Stimulated activated CD4-positive, alpha-beta T cell treated with anti-CD3 and anti-CD28 coated beads, Interleukin-1b, Interleukin-23, amount 100 ng/mL, for 1 hour (primary cell): ENCODE measurements at places on chromosomes 3 and 15.

DNA sequence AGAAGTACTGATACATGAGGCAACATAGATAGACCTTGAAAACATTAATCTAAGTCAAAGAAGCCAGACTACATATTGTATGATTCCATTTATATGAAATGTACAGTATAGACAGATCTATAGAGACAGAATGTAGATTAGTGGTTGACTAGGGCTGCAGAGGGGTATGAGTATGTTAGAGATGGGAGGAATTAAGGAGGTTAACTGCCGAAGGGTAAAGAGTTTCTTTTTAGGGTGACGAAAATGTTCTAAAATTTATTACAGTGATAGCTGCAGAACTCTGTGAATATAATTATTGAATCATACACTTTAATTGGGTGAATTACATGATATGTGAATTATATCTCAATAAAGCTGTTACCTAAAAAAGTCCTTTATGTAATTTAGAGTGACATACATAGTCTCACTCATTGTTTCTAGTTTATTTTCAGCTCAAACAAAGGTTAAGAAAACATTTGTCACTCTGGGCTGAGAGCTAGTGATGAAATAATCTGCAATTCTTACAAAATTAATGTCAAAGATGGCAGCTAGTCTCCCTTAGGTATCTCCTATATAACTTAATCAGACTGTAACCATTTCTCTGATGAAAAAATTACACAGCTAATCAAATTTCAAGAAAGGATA lies 61.4 kb downstream of the DENND4A start:
- no peak for DNase-seq

- DNase-seq, result no peak
These were observed 6.9 kb downstream of the SERPINI2 start for GRCh38 chr3:167466966-167467365.

DNA sequence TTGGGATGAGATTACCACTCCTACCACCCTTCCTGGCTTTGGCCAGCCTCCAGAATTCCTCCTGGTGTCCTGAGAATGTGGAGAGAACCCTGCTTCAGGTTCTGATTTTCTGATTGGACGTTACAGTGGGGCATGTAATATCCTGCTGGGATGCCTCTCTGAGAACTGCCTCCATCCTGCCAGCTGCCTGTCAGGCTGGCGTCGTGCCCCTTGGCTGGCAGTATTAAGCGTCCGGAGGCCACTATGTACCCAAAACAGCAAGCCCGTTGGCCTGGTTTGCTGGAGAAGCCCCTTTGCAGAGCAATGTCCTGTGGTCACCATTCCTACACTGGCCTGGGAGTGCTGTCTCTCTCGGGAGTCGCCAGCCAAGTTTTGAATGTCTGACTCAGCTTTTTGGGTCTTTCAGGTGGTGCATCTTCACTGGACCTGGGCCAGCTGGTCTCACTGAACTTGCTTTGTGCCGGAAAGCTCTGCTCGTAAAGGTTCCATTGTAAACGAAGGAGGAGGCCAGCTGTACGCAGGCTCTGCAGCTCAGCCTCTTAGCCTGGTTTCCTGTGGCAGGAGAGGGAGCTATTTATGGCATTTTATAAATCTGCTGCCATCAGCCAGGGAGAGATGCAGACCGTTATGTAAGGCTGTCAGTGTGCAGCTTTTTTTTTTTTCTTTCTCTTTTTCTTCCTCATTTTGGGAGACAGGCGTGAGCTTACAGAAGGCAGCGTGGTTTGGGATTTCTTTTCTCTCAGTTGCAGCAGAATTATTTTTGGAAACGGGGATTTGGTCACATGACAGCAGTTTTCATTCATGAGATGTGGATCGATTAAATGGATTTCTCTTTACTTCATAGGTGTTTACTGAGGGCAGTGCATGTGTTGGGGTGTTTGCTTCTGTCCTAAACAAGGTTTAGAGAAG lies 19.0 kb upstream of the TRAK1 start:
- no peak for DNase-seq

GRCh38 chr15:101142711-101143110 lies 109.1 kb downstream of the CHSY1 start:
- no peak for DNase-seq

GRCh38 chr3:135190658-135191057 lies 395.6 kb downstream of the EPHB1 start:
- no peak for DNase-seq

- DNase-seq, result no peak
These were observed 46.9 kb upstream of the SPRED1 start for GRCh38 chr15:38205526-38206272.

DNA sequence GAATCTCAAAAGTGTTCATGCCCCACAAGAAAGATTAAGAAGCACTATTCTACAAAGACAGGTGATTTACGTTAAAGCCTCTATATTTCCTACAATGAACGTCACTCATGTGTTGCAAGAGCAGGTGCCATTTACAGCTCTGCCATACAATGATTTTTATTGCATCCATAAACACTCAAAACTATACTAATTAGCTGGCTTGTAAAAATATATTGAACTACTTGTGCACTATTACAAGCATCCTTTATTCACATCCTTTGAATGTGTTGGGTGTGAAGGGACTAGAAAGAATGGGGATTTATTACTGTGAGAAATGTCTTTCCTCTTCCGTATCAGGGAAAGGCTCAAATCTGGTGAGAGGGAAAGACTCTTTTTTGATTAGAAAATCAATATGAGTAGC lies 50.7 kb upstream of the C3orf49 start:
- DNase-seq, result no peak

DNA sequence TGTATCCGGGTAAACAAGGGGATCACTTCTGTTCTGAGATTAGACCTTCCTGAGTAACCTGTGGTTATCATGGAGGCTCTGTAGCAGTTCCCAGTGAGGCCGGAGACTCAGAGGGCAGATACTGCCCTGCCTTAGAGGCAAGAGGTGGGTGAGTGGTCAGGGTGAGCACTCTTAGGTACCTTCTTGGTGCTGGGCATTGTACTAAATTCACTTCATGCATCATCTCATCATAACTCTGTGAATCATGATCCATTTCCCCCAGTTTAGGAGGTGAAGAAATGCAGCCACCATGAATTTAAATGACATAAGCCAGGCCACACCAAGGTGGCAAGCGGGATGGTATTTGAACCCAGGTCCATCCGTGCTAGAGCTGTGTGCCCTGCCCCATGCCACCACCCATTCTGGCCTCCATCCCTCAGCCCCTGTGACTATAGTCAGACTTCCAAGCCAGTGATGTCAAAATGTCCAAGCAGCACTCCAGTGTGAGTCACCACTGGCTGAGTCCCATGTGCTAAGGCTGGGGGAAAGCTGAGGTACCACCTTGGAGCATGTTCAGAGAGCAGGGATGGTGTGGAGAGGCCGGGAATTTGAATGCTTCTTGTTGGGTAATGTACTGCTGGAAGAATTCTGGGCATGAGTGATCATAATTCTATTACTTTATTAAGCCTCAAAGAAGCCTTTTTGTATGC lies 88.8 kb downstream of the EPHB1 start:
- DNase-seq, result no peak

- no peak for DNase-seq
These were observed 1.5 kb upstream of the HEG1 start for GRCh38 chr3:125057186-125057850.

DNA sequence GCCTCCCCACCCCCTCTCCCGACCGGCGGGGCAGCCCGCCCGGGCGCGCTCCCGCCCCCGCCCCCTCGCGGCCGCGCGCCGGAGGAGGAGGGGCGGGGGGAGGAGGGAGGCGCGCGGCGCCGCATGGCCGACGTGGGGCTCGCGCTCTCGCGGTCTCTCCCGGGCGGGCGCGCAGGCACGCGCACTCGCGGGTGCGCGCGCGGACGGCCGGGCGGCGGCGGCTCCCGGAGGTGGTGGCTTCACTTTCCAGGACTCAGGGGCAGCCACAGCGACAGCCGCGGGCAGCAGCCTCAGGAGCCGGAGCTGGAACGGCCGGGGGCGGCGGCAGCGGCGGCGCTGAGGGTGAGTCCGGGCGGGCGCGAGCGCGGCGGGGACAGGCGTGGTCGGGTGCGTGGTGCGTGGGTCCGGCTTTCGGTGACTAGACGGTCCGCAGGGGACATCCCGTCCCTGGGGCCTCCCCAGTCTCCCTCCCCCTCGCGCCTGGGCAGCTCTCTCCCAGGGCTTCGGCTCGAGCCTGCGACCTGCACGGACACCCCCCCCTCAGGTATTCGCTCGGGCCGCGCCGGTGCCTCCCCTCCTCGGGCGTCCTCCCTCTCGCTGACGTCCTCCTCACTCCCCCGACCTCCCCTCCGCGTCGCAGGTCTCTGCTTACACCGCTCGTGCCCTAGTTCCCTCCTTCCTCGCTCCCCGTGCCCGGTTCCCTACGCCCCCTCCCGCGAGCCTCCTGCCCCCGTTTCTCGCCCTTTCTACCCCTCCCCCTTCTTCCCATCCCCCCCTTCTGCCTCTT lies at the start of gene UBE2E2:
Gene UBE2E2, plus strand, starts transcription at position 407 of the 787 bp plus-strand sequence.
- peak; percentile 27 for DNase-seq

DNA sequence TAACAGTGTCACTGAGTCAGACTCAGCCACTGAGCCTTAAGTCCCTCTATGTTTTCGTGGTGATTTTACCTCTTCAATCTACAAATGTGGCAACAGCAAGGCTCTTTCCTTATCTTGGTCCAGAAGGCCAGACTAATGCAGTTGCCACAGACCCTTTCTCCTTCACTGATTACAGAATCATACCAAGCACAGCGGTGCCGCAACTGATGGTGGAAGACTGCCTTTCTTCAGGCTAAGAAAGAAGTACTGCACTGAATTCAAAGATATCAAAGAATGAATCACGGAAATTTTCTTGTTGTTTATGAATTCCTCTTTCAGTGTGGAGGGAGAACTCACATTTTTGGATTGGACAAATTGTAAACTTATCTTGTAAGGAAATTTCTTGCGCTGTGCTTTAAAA lies 18.6 kb downstream of the DCP1A start:
- DNase-seq, result no peak

DNA sequence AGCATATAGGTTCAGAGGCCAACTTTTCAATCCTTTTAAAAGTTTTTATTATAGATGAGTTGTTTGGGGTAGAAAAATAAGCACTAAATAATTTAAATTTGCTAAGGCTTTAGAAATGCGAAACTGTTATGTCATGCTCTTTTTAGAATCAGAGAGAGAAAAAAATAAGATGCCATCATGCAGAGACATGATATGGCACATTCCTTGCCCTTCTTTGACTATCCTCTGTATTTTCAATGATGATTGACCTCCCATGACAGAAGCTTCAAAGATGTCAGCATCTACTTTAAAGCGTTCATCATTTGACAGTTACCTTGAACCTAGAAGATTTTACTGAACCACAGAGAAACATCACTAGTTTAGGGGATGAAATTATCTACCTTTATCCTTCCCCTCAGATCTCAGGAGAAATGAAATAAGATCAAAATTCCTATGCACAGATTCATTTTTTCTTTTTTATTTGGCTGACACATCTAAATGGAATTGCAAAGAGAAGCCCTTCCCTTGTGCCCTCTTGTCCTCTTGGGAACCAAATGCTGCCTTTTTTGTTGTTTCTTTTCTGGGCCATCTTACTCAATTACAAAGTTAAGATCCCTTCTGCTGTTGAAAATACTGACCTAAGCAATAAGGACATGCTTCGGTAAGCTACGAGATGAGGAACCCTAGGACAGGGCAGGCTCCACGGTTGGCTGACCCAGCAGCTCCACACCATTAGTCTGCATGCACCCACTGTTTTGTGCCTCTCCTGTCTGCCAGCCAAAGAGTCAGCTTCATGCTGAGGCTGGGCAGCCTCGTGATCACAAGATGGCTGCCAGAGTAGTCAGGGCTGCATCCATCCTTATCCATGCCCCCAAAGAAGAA lies 289.7 kb upstream of the TPM1 start:
- no peak for DNase-seq

DNA sequence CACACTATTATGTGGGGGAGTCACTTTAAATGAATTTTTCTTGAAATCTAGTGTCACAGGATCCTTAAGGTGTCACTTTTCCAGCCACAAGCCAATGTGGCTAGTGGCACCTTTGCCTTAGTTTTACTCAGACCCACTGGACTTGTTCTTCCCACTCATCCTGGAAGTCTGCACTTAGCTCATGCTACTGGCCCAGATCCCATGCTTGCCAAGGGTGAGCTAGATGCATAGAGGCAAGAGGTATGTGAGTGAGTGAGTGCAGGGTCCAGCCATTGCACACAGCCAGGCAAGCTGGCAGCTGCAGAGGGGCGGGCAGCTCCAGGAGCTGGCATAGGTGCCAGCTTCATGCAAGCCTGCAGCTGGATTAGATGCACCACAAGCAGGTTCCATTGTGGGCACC lies 81.0 kb downstream of the CGGBP1 start:
- DNase-seq, result no peak

- no peak for DNase-seq
These were observed 162.8 kb downstream of the ARRDC4 start for GRCh38 chr15:98123297-98123696.

- no peak for DNase-seq
These were observed 63.6 kb downstream of the MINAR1 start for GRCh38 chr15:79495775-79496174.

- DNase-seq, result no peak
These were observed 274.9 kb upstream of the SEMA6D start for GRCh38 chr15:47442371-47442770.

DNA sequence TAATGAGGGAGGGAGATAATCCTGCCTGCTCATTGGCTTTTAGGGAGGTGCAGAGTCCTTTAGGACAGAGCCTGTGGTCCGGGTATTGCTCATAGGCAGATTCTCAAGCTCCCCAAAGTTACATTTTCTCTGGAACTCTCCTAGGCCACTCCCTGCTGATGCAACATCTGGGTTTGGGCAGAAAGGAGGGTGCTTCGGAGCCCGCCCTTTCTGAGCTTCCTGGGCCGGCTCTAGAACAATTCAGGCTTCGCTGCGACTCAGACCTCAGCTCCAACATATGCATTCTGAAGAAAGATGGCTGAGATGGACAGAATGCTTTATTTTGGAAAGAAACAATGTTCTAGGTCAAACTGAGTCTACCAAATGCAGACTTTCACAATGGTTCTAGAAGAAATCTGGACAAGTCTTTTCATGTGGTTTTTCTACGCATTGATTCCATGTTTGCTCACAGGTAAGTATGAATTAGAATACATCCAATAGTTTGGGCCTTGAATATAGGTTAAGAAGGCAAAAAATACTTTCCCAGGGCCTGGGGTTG lies at the start of gene IL20RB:
Gene IL20RB, plus strand, starts transcription at position 233 of the 538 bp plus-strand sequence. Its CDS starts 131 bp downstream, at position 364.
- DNase-seq, result no peak

GRCh38 chr3:100002599-100003350 lies 111.5 kb downstream of the FILIP1L start:
- DNase-seq, result no peak

DNA sequence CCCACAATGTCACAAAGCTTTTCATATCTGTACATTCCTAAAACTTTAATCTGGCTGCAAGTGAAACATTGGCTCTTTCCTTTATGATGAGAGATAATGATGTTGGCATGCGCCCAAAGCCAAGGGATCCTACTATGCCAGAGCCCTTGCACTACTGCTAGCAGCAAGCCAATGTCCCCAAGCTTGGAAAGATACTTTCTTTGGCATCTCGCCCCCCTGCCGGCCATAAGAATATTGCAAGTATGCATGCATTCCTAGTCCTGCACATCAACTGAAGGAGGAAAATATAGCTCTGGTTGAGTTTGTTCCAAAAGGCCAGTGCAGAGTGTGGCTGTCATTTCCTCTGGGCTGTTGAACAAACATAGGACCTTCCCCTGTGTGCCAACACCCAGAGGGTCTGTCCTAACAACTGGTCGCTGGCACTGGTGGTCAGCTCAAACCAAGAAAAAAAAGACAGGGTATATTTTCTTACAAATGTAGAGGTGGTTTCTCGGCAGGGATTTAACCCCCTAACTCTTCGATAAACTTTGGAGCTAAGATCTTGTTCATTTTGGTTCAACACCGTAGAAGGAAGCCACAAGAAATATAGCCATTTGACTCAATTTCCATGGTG lies 120.9 kb upstream of the ZBED2 start:
- no peak for DNase-seq

- no peak for DNase-seq
These were observed 3.2 kb upstream of the SIAH2 start for GRCh38 chr3:150765949-150766720.
